ENCODE measurements at places on chromosomes 3 and 15.

DNA sequence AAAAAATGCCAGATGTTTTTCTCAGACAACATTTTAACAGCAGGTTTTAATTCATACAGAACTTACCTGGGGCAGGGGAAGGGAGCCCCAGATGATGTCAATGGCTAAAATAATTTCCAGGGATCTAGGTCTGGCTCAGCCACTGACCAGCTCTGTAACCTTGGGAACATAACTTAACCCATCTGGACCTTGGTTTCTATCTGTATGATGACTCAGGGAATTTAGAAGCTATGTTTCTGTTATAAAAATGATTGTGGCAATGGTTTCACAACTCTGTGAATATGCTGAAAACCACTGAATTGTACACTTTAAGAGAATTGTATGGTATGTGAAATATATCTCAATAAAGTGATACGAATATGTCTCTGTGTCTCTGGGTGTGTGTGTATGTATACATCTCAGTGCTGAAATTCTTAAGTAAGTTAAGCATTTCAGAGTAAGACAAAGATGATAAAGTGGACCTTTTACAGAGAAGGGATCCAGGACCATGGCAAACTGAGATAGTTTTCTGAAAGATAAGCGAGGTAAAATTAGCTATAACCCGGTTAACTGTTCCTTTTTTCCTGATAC, 2.9 kb downstream of the SH3GL3 start:
- no peak for DNase-seq

DNA sequence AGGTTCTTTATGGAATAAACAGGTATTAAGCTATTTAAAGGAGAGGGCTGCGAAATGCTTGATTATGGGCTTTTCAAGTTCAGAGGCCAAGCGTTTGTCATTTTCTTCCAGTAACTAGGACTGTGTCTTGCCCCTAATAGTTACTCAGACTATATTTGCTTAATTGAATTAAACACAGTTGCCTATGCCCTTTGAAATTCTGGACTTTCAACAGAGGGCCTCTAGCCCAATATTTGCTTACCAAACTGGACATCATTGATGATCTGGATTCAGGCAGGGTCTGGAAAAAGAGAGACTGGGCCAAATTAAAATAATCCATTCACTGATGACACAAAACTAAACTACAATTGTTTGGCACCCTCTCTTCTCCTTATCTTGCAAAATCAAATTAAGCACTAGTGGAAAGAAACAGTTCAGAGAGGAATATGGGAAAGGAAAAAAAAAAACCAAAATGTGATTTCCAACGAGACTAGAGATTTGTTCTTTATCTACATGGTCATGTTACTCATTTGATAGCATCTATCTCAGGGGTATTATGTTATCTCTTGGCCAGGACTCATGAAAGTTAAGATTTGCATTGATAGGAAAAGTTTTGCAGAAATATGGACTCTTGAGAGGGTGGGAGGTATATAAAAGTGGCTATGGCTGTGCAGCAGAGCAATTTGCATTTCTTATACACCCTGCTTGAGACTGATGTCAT, 75.1 kb upstream of the TSEN2 start:
- DNase-seq: no peak

DNA sequence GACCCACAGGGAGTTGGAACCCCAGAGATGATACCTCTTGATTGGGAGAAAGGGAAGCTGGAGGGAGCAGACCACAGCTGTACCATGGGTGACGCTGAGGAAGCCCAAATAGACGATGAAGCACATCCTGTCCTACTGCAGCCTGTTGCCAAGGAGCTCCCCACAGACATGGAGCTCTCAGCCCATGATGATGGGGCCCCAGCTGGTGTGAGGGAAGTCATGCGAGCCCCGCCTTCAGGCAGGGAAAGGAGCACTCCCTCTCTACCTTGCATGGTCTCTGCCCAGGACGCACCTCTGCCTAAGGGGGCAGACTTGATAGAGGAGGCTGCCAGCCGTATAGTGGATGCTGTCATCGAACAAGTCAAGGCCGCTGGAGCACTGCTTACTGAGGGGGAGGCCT, 201.1 kb downstream of the AKAP13 start:
- no peak for DNase-seq

DNA sequence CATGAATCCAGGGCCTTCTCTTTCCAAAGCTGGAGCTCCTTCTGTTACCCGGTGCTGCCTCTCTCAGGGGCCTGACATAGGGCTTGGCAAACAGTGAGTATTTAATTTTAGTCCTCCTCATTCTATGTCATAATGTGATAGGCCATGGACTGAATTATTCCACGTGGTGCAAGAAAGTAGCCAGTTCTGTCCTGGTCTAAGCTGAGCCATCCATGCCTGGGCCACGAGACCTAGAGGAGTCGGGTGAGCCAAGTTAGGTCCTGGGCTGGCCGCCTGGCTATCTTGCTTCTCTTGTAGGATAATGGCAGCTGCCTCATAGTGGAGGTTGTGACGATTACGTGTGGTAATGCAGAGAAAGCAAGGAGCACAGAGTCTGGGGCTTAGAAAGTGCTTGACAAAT, 170.6 kb downstream of the FAM43A start:
- no peak for DNase-seq

DNA sequence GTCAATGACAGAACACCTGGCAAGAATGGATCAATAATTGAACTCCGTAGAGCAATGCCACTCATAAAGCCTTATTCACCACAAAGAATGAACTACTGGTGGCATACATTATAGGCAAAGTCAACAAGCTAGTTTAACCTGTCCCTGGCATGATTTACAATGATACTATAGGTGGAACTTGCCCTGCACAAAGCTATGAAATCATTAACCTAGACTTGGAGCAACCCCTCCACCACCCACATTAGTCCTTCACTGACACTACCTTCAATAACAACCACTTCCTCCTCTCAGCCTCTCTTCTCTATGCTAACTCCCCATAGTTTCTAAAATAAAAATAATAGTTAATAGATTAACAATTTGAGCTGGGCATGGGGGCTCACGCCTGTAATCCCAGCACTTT, 54.4 kb downstream of the ACAP2 start:
- DNase-seq: no peak

DNA sequence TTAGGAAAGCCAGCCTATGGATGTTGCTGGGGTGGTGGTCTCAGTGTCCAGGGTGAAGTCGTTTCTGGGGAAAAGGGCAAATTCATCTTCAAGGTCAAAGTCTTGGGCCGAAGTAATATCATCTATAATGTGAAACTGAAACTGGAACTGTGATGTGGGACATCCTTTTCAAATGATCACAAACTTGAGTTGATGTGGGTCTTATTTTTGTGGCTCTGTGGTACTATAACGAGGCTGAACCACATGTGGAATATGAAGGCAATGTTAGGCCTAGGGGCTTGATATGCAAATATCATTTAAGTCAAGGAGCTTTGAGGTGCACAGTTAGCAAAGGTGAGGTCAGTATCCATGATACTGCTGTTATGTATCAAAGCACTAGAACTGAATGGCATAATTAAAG, 1.5 kb upstream of the CD200R1L start:
- no peak for DNase-seq

DNA sequence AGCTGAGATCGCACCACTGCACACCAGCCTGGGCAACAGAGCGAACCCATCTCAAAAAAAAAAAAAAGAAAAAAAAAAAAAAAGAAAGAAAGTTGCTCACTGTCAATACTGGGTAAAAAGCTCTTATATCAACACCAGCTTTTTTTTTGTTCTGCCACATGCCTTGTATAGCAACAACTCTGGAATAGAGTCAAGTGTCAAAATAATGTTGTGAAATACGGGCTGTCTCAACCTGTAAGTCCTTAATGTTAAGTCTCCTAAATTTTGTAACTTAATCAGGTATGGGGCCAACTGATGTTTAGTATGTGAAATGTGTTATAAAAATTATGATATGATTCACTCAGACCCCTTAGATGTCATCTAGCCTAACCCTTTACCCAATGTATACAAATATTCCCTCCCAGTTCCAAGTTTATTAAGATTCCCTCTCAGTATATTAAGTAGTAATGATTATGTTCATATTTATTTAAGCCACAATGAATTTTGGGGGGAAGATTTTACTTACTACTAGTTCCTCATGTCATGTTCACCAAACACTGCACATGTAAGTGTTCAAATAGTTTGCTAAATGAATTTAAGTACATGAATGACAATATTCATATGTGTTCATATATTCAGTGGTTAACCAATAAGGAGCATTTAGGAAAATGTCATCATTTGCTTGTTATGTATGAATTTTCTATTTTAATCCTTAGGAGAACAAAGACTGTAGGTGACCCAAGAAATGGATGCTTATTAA, 52.2 kb downstream of the GPR160 start:
- DNase-seq: no peak

- no peak for DNase-seq
Observed at GRCh38 chr15:31389576-31389975, 62.9 kb downstream of the KLF13 start.

DNA sequence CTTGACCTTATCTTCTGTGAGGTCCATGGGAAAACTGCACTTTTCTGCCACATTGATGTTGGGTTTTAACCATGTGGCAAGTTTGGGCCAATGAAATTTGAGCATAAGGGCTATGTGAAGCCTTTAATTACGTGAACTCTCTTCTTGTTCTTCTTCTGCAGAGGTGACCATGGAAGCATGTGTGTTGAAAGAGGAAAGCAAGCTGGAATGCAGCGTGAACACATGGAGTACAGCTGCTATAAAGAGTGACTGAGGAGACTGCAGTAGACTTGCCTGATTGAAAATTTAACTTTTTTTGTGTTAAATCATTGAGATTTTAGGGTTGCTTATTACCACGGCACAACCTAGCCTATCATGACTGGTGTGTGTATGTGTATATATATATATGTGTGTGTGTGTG, 347.3 kb downstream of the ZIC1 start:
- DNase-seq: no peak

GRCh38 chr3:177453451-177453844, 256.2 kb upstream of the TBL1XR1 start:
- no peak for DNase-seq

- DNase-seq: no peak
Observed at GRCh38 chr3:194572143-194572789, 61.0 kb downstream of the TMEM44 start.

DNA sequence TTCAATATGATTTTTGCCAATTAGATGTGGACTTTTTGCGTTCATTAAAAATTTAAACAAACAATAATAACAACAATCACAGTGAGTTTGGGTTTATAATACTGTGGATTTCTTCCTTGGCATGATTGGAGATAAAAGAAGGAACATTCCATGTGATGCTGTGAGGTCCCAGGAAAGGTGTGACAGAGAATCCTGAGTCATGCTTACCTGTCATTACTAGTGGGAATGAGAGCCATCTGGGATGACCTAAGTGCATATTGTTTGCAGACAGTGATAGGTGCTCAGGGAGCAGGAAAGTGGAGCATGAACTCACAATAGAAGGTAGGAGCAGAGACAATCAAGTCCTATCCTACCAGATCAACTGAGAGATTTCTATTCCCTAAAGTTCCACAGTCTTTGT, 766.5 kb upstream of the CFAP20DC start:
- DNase-seq: no peak

- no peak for DNase-seq
Observed at GRCh38 chr15:61159901-61160300, 69.2 kb downstream of the RORA start.

DNA sequence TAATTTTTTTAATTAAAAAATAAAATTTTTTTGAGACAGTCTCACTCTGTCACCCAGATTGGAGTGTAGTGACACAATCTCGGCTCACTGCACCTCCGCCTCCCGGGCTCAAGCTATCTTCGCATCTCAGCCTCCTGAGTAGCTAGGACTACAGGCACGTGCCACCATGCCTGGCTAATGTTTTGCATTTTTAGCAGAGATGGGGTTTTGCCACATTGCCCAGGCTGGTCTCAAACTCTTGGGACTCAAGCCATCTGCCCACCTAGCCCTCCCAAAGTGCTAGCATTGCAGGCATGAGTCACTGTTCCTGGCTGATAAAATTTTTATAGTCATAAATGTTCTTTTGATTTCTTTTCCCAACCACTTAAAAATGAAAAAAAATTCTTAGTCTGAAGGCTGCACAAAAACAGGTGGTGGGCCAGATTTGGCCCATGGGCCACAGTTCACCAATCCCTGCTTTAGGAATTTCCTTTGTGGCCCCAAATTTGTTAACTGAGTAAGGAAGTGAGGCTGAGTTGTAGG, 9.2 kb downstream of the UBA5 start:
- DNase-seq: no peak

DNA sequence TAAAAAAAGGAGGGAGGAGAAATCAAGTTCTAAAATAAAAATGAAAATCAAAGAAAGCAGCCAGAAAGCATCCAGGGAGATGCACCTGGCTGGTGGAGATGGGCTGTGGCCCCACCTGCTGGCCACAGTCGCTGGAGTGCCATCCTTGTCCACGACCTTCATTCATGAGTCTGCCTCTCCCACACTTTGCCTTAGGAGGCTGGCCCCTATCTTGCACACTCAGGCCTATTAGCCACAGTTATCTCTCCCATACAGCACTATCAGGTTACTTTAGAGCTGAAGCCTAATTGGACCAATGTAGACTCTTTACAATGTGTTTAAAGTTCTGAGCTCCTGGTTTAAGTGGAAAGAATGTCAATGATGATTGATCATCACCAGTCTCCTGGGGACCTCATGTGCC, 392.0 kb upstream of the RORA start:
- DNase-seq: no peak

DNA sequence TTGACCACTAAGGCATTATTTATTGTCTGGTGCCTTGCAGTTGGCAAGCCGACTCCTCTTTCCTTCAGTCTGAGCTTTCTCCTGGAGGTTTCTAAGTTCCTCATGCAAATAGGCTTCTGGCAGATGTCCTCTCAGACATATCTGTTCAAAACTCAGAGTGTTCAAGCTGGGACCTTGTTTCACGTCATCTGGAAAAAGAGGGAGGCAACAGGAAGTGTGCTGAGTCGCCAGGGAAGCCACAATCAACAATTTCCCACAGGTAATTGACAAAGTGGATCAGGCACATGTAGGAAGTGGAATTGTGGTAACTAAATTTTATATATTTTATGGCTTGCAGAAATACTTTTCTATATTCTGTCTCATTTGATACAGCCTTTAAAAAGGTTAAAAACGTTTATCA, 14.6 kb downstream of the SCG5 start:
- no peak for DNase-seq

DNA sequence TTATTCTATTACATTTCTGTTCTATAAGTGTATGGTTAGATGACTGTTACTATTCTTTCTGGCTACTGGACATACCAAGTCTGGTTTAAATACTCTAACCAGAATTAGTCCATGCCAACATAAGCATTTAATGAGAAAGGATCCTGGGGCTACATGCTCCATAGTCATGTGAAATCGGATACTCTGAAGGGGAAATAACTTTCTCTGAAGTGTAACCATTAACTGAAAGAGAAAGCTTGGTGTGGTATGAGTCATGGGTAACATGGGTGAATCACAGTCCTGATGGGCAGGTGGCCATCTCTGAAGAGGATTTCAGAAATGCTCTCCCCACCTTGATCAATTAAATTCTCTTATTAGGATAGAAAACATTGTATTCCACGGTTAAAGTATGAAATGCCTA, 69.4 kb downstream of the FHIT start:
- no peak for DNase-seq

- no peak for DNase-seq
Observed at GRCh38 chr3:23580096-23580713, 225.6 kb upstream of the UBE2E1 start.

All from activated naive CD8-positive, alpha-beta T cell treated with anti-CD3 and anti-CD28 coated beads, Interleukin-2, amount 50 U/mL, for 16 hours (primary cell).